ENCODE measurements at places on chromosomes 2 and 18.
A peak's percentile ranks its signal among the peaks of the same experiment; 100 is the strongest.

GRCh38 chr2:205078762-205079161 is 533.5 kb downstream of the PARD3B start:
- no peak for DNase-seq

DNA sequence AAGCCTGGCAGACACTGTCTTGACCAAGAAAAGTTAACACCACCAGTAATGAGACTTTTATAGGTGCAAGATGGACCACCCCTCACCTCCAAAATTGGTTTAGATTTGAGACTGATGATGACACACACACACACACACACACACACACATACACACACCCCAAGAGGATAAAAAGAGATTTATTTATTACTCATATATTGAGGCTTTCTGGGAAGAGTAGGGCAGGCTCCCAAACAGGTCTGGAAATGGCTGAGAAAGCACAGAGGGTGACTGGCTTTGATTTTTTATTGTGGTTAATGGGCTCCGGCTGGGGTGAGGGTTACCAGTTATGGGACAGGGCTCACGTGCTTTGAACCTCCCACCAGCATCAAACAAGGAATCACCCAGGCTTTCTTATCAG is 54.2 kb upstream of the ADAM23 start:
- DNase-seq, result no peak

- peak; percentile 90 for DNase-seq
Observed at GRCh38 chr2:235025800-235026536, 74.2 kb downstream of the SH3BP4 start.

DNA sequence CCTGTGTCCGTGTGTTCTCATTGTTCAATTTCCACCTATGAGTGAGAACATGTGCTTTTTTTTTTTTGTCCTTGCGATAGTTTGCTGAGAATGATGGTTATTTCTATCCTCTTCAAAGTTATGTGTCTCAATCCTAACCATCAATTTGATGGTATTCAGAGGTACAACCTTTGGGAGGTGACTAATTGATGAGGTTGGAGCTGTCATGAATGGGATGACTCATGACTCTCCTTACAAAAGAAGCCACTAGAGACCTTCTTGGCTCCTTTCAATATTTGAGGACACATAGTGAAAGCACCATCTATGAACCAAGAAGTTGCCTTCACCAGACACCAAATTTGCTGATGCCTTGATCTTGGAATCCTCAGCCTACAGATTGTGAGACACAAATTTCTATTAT is 677.1 kb upstream of the DDX18 start:
- DNase-seq, result no peak

- DNase-seq, result peak; percentile 69
Observed at GRCh38 chr2:181977661-181978350, 7.8 kb upstream of the PPP1R1C start.

- DNase-seq, result no peak
Observed at GRCh38 chr2:18482666-18483065, 77.8 kb downstream of the RDH14 start.

DNA sequence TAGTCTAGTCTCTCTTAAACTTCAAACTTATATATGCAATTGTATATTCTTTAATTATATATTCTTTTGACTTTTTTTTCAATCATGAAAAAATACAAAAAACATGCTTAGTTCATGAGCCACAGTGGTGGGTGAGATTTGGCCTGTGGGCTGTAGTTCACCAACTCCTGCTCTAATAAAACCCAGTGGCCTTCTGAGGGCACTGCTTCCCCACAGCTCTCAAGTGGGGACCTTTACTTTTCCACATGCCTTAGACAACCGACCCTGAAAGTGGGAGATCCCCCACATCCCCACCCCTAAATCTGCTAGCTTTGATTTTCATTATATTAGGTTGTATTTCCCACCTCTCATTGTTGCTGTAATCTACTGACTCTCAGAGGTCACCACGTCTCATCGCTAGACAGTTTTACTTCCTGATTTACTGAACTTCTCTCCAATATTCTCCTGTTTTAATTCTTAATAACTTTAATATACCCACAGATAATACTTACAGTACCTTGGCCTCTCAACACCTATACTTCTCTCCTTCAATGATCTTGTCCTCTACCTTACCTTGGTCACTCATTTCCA is 57.3 kb downstream of the ROCK1 start:
- DNase-seq, result no peak

- DNase-seq, result no peak
Observed at GRCh38 chr2:63242747-63243146, 192.1 kb downstream of the OTX1 start.

GRCh38 chr18:45910405-45911023 is 56.6 kb downstream of the EPG5 start:
- DNase-seq, result peak; percentile 38

All from fibroblast of skin of back (primary cell).